ENCODE measurements at places on chromosomes 13 and 19.

- DNase-seq, result no peak
These were observed 12.4 kb upstream of the GRWD1 start for GRCh38 chr19:48433337-48433736.

DNA sequence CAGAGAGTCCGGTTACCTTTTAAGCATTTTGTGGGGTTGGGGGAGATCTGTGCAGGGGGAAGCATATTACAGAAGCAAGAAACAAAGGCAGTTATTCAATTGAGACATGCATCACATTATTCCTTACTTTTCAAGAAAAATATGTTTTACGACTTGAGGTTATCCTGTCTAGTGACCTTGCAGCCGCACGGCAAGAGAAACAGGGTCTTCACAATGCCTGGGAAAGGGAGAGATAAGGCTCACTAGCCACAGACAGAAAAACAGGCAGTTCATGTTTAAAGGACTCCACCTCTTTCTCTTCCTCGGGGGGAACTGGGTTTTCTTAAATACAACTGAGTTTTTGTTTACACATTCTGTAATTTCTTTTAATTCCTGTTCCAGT, 536 bp upstream of the NCR1 start:
- DNase-seq, result no peak

DNA sequence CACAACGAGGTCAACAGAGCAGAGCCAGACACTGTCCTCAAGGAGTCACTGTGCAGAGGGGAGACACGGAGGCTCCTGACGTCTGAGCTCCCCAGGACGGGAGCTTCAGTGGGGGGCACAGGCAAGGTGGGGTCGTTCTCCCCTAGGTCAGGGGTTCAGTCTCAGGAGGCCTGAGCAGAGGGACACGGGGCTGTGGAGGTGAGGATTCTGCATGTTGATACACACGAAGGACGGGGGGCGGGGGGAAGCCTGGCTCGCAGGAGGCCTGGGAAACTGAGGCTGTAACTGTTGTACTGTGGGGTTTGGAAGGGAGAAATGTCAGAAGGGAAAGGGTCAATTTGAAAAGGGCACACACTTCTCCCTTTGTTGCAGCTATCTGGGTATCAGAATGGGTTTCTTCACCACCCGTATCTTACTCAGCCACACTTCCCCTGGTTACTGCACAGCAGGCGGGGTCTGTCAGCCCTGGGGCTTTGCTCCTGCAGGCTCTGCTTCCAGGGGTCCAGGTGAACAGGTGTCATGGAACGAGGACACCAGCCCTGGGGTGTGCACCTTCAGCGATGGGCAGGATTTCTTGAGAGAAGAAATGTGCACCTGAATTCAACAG, 748 bp upstream of the SIGLEC8 start:
- no peak for DNase-seq

DNA sequence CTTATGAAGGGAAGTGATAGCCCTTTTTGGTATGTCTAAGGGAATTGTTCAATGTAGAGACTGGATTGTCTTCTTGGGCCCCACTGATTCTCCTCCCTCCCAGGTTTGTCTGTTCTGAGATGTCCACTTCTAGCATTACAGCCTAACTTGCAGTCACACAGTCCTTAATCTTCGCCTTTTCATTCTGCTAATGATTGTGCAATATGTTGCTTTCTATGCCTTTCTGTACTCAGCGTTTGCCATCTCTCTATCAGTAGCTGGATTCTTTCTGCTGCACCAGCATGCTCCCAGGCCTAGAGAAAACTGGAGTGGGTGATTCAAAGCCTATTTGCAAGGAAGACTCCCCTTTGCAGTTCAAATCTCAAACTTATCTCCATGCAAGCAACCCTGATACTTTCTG, 307.5 kb upstream of the DACH1 start:
- DNase-seq, result no peak

- no peak for DNase-seq
These were observed 155.0 kb downstream of the POSTN start for GRCh38 chr13:37443538-37443937.

- no peak for DNase-seq
These were observed 60.9 kb downstream of the KLF12 start for GRCh38 chr13:74073274-74073673.

DNA sequence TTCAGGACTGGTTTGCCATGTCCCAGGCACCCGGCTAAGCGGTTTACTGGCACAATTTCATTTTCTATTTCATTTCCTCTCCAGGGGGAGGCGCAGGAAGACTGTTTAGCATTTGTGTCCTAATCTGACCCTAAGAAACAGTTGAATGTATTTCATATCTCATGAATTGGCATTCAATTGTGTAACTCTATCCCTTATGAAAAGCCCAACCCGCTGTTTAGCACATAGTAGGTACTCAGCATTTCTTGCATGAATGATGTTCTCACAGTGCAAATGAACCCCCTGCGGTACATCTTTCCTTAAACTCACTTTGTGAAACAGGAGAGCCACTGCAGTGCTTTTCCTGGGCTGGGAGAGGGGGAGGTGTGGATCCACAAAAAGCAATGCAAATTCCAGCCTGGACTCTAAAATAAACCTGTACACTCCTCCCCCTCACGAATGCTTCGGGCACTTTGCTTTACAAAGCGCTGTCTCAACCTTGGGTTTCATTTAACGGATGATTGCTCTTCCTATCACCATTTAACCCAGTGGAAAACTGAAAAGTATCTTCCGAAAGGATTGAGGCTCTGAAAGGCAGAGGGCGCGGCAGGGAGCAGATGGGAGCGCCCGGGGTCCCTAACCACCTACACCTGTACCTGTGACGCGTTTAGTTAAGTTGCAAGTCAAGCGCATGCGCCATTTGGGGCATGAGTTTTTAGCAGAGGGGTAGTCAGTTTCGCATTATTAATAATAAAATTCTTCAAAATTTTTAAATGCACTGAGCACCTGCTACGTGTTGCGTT, 1.2 kb upstream of the EEF2 start:
- peak; percentile 66 for DNase-seq

DNA sequence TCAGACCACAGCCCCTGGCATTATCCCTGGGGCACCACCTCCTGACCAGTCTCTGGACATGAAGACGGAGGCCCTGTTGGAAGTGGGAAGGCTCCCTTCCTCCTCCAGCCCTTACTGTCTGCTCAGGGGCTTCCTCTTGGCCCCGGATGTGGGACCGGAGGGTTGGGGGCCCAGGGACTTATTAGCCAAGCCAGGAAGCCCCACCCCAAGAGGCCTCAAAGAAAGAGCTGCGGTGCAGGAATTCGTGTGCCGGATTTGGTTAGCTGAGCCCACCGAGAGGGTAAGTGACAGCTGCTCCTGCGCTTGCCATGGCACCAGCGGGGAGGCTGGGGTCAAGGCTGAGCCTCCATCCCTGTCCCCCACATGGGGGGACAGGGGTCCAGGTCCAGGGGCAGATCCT, at the start of gene RETN:
Gene RETN, plus strand, starts transcription at position 208 of the 400 bp plus-strand sequence. CDS start 278 bp downstream, outside the sequence.
- no peak for DNase-seq

DNA sequence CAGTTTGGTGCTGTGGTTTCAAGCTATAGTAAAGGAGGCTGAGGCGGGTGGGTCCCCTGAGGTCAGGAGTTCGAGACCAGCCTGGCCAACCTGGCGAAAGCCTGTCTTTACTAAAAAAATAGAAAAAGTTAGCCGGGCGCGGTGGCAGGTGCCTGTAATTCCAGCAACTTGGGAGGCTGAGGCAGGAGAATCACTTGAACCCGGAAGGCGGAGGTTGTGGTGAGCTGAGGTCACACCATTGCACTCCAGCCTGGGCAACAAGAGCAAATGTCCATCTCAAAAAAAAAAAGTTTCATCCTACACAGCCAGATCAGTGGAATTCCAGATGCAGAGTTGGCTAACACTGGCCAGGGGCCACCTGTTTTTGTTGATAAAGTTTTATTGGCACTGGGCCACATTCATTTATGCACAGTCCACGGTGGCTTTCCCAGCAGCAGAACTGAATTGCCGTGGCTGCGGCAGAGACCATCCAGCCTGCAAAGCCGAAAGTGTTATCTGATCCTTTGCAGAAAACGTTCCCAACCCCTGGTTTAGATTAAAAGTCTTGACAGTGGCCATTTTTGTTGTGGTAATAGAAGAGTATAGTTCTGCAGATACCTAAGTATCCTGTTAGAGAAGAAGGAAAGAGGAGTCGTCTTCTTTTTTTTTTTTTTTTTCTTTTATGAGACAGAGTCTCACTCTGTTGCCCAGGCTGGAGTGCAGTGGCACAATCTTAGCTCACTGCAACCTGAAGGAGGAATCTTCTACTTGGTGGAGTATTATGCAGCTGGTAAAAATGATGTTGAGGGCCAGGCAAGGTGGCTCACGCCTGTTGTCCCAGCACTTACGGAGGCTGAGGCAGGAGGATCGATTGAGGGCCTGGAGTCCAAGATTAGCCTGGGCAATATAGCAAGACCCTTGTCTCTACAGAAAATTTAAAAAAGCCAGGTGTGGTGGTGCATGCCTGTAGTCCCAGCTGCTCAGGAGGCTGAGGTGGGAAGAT, 8.7 kb downstream of the NCLN start:
- no peak for DNase-seq

DNA sequence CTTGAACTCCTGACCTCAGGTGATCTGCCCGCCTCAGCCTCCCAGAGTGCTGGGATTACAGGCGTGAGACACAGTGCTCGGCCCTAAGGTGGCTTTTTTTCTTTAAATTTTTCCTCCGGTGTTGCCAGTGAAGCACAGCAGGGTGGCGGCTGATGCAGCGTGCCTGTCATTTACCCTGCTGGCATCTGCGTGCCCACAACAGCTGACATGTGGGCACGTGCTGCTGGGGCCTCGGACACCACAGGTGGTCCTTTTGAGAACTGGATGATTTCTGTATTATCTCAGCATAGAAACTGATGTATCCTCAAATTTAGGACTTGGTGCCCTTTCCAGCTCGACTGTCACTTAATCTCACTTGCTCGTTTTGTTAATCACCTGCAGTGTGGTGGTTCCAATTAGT, 31.2 kb upstream of the TEX29 start:
- no peak for DNase-seq

GRCh38 chr19:11767633-11768133, 883 bp downstream of the ZNF441 start:
- peak; percentile 29 for DNase-seq

Data from activated CD4-positive, alpha-beta T cell treated with anti-CD3 and anti-CD28 coated beads, Interleukin-2, amount 50 U/mL, for 48 hours (primary cell).